ENCODE measurements at places on chromosomes 5 and 9.

DNA sequence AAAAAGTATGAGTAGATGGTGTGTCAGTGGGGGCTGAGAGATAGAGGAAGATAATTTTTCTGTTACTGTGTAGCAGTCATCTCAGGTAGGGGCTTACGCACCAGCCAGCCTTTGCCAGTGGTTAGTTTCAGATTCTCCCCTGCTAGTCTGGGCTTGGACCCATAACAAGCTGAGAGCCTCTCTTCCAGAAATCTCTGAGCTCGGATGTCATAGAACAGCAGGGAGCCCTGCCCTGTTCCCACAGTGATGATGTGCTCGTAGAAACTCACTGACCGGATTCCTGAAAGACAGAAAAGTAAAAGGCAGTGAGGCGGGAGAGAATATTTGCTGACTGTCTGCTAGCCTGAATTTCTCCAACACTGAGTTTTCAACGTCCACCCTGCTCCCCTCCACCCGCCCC is 37.2 kb downstream of the DCAF12 start:
- no peak for DNase-seq

GRCh38 chr9:77743386-77743785 is 95.3 kb upstream of the GNA14 start:
- DNase-seq = no peak

GRCh38 chr9:129724456-129725190 is 28.2 kb downstream of the PTGES start:
- no peak for DNase-seq

- DNase-seq = no peak
These were observed 605.9 kb upstream of the KLF4 start for GRCh38 chr9:108095496-108095895.

DNA sequence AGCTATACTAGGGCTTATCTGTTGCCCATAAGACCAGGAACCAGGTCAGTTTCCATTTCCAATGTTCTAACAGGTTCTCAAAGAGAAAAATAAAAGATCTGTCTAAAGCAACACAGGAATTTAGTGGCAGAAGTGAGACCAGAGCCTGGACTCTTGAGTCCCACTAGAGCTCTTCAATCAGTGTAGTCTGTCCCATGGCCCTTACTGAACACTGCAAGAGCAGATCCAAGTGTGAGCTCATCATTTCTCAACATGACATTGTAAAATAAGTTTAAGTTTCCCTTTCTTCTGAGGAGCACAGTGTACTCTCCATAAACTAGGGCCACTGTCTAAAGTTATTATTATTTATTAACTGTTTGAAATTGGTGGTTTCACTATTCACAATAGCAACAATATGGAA is 8.6 kb upstream of the PAPPA start:
- DNase-seq = no peak

DNA sequence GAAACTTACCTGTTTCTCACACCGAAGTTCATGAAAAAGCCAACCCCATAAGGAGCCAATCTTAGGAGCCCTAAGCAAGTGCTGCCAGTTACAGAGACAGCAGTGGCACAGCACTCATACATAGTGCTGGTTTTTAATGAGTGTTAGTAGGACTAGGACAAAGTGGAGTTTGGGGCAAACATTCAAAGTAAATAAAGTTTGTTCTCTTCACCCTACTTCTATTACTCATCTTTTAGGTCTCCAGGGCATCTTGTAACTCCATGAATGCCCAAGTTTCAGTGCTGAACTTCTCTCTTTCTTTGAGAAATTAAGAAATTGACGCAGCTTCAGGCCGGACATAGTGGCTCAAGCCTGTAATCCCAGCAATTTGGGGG is 584.7 kb downstream of the EBF1 start:
- DNase-seq = no peak

DNA sequence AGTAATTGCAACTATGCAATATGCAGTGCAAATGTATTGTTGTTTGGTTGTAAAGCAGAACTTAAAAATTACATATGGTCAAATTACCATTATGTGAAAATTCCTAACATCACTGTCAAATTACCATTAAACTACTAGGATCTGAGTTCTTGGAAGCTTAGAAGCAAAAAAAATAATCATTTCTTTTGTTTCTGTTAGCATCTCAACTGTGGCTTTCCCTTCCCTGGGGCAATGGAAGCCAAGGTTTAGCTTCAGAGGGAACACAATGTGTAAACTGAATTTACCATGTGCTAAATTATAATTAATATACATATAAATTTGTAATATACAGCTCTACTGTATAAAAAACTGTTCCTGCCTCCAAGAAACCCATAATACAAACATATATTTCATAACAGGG is 159.4 kb downstream of the GNAQ start:
- DNase-seq = no peak

DNA sequence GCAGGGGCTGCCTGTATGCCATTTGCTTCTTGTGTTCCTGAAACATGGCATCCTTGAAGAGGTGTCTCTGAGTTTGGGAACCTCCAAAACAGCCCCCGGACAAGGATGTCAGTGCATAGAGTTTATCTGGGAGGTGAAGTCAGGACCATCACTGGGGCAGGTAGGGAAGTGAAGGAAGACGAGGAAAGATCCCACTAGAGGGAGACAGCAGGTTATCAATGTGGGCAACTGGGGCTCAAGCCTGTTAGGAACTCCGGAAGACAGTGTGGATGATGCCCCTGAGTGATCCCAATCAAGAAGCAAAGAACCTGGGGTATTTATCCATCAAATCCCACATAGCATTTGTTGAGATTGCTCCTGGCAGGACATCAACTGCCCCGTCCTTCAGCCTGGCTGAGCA is 233.1 kb downstream of the AGTPBP1 start:
- no peak for DNase-seq

- no peak for DNase-seq
These were observed 12.7 kb downstream of the STRBP start for GRCh38 chr9:123255718-123256117.
